ENCODE measurements at places on chromosomes 6 and 20.

- DNase-seq = no peak
These were observed 101.6 kb downstream of the ATXN1 start for GRCh38 chr6:16659466-16660156.

DNA sequence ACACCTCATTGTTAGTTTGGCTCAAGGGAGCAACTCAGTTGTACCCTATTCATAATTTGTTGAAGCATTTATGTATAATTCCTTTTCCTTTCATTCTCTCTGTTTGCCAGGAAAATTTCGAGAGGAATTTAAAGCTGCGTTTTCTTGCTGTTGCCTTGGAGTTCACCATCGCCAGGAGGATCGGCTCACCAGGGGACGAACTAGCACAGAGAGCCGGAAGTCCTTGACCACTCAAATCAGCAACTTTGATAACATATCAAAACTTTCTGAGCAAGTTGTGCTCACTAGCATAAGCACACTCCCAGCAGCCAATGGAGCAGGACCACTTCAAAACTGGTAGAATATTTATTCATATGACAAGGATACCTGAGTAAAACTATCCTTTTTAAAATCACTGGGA lies 45.2 kb upstream of the GFRAL start:
- no peak for DNase-seq

DNA sequence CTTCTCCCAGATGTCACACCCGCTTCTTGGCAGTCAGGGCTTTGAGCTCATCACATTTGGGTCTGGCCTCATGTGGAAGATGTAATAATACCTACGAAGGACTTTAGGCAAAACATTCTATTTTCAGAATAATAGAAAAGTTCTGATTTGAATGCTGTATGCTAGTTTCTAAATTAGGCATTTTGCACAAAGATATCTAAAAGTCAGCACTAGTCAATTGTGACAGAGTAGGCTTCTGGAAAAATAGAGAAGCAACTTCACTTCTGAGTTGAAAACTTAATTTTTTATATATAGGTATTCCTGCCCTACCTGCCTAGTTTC lies 38.3 kb upstream of the CD2AP start:
- DNase-seq = no peak

- no peak for DNase-seq
These were observed 60.4 kb upstream of the MPC1 start for GRCh38 chr6:166443166-166443565.

- no peak for DNase-seq
These were observed 124.5 kb downstream of the PHACTR3 start for GRCh38 chr20:59728722-59729430.

GRCh38 chr6:161104966-161105365 lies 113.4 kb downstream of the MAP3K4 start:
- no peak for DNase-seq

Data from amygdala (tissue), 56 donors.